HS-5 (cell line): ENCODE measurements at places on chromosomes 11 and 22.
A peak's percentile ranks its signal among the peaks of the same experiment; 100 is the strongest.

- no peak for DNase-seq
Measured at GRCh38 chr11:2327032-2327431, 25.2 kb downstream of the TSPAN32 start.

DNA sequence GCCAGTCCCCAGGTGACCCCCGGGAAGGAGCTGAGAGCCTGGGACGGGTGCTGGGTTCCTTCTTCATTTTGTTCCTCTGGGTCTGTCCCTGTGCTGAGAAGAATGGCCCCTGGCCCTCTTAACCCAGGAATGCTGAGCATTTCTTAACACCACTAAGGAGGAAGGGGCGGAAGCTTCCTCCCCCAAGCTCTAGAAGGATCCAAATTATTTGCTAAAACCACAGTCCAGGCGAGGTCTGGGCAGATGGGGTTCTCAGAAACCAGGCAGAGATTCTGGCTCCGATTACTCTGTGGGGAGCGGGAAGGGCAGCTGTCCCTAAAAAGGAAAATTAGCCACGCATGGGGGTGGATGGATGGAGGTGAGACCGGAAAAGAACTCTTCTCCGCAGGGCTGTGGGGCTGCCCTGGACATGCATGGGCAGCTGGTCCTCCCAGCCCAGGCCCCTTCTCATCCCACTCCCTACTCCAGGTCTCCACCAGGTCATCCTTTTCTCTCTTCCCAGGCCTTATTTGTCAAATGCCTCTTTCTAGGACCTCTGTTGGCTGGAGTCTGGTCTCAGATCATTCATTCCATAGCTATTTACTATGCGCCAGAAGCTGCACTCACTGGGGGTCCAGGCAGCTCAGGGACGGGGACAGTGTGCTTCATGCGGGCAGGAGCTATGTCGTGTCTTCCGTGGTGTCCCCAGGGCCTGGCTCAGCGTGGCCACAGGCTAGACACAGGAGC lies 45.0 kb upstream of the MYH9 start:
- no peak for DNase-seq

- DNase-seq, result no peak
Measured at GRCh38 chr11:127972816-127973215, 614.5 kb downstream of the ETS1 start.

DNA sequence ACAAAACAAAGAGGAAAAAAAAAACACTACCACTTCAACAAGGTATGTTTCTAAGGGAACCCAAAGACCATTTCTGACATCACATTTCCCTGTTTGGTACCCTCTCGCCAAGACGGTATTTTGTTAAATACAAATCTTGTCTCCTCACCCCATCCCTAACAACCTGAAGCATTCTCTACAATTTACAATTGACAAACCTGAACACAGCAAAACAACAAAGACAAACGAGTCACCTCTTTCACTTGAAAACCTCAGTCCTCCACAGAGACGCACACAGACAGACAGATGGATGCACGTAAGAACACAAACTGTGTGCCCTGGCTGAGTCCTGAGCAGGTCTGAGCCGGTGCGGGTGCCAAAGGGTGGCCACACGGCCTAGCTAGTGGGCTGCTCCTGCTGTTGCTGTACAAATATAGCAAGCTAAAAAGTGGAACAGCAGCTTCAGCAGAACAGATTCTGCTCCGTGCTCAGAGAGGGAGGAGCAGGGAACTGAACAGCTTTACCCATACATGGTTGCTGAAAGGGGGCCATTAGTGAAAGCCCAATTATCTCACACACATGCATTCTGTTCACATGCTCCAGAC lies 28.5 kb downstream of the CELF1 start:
- DNase-seq, result no peak

DNA sequence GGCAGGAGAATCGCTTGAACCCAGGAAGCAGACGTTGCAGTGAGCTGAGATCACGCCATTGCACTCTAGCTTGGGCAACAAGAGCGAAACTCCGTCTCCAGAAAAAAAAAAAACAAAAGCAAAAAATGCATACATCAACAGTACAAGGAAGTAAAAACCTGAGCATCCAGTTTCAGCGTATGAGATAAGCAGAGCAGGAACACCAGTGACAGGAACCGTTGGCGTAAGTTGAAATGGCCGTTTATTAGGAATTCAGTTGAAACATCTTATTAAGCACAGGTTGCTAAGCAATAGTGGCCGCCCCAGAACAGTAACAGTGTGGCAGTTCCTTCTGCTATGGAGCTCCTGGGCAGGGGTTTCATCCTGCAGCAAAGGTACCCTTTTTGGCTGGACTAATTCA lies 4.0 kb upstream of the L3MBTL2 start:
- DNase-seq, result no peak

GRCh38 chr11:107243929-107244328 lies 213.7 kb downstream of the CWF19L2 start:
- no peak for DNase-seq

- DNase-seq, result no peak
Measured at GRCh38 chr11:85912414-85912813, 57.2 kb downstream of the CCDC83 start.

- DNase-seq, result no peak
Measured at GRCh38 chr11:8810540-8811301, 100.3 kb upstream of the AKIP1 start.

DNA sequence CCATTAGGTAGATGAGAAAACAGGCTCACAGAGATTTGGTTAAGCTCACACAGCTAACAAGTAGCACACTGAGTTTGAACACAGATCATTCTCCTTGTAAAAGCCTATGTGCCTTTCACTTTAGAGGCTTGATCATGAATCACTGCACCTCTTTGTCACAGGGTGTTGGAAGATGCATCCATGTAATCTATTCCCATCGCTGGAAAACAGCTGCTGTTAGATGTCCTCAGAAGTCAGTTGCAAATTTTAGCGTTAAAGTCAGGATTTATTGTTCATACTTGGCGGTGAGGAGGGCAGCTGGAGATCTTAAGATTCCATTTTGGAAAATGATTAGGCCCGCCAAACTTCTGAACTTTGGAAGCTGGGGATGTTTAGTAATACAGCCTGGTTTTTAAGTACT lies 2.6 kb downstream of the CNTF start:
- no peak for DNase-seq

GRCh38 chr11:14347494-14347893 lies 11.5 kb downstream of the RRAS2 start:
- DNase-seq, result no peak

DNA sequence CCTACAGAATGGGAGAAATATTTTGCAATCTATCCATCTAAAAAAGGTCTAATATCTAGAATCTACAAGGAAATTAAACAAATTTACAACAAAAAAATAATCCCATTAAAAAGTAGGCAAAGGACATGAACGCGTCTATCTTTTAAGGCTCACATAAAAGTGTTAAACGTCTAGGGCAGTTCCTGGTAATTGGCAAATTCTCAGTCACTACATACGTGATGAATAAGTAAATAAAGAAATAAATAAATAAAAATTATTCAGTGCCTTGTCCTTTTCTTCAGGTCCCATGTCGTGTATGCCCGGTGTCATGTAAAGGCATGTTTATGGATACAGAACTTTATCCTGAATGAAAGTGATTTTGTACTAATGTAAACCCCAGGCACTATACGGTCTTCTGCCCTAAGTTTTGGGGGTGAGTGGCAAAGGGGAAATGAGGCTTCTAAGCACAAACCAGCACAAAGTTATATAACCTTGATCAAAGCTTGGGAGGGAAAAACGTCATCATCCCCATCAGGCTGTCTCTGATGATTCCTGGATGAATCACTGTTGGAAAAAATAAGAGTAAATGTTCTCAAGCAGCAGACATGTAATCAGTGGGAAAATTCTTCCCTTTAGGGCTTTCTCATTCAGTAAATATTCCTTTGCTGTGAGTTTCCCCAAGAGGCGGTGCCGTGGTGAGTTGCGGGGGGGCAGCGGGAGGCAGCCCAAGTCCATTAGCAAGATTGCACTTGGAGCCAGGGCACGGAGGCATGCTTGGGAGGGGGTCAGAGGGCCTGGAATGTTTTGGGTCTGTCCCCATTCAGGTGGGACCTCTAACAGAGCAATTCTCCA lies 30.4 kb upstream of the MICAL2 start:
- DNase-seq, result peak; percentile 97

DNA sequence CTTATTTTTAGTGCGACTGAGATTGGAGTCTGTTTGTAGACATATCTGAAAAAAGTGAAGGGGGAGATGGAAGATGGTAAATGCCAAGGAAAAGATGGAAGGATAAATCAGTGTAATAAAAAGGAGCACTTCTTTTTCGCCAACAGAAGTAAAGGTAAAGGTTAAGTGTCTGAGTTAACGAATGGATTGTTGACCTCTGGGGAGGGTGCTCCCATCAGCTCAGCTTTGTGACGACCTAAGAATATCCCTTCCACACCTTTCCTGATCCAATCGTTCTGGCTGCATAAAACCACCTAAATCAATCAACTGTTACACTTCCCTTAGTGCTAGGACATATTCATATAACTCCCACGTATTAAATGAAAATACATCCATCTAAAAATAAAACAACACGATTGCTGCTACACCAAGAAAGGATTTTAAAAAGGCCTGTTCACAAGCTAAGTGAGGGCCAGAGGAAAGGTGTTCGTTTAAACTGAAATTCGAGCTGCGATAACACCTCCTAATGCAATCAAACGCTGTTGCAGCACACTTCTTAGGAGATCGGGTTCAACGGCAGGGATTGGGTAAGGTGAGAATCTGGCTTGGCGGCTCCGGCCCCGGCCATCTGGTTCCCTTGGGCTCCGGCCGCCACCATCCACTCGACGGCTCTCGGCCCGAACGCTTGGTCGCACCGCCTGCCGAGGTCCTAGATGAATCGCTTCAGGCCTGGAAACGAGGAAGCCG lies 658 bp downstream of the C11orf71 start:
- no peak for DNase-seq

DNA sequence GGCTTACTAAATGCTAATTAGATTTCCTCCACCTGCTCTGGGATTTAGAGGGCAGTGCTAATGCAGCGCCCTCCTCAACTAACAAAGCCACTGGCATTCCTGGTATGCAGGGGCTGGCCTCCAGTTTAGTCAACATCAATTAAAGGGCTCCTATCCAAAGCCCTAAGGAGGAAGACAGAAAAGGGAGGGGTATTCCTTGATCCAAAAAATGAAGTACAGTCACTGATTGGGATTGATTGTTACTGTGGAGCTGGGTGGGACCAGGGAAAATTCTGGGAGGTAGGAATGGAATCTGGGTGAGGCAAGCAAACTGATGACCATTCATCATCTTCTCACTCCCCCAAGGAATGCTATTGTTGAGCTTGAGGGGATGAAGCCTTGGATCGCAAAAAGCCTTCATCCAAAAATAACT lies 52.2 kb downstream of the GAB2 start:
- DNase-seq, result peak; percentile 44
